ENCODE measurements at places on chromosomes 12 and 14.

DNA sequence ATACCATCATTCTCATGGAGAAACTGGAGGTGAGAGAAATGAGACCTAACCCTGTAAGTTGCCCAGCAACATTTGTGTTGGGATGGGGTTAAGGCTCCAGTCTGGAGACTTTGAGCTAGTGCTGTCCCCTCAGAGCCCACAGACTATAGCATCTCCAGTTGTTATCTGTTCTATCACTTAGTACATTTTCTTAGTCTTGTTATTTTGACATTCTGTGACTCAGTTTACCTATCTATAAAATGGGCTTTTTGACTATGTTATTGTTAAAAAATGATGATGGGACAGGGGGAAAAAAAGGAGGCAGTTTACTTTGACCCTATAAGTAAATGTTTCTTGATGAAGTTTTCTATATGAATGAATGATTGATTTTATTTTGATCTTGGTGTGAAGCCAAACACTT lies 45.8 kb upstream of the PTCSC3 start:
- no peak for DNase-seq

- no peak for DNase-seq
These were observed 142.6 kb downstream of the NPAS3 start for GRCh38 chr14:33081259-33081658.

GRCh38 chr12:34398706-34399630 lies 376.7 kb downstream of the ALG10 start:
- peak; percentile 2 for DNase-seq

- no peak for DNase-seq
These were observed 24.4 kb downstream of the OAS2 start for GRCh38 chr12:113002676-113003075.

- no peak for DNase-seq
These were observed 4.5 kb upstream of the HCAR3 start for GRCh38 chr12:122721057-122721545.

DNA sequence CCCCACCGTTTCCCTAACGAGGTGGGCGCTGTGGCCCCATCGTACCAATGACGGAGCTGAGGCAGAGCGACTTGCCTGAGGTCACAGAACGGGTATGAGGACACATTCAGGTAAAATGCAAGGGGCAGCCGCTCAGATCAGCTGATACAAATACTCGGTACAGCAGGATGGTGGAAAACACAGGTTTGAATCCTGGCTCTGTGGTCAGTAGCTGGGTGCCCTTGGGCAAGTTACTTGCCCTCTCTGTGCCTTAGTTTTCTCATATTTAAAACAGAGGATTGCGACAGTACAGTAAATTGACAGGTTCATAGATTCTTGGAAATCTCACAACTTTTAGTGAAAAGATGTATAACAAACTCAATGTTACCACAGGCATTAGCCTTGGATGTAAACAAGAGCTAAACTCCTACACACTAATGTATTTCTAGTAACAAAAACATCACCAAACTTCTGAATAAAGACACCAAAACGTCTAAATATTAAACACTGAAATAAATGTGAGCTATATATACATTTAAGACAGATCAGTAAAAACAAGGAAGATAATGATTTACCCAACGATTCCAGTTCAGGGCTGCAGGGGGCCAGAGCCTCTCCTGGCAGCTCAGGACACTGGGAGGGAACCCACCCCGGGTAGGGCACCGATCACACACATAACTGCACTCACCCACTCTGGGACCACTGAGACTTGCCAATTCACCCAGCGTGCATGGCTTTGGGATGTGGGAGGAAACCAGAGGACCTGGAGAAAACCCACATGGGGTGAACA lies 128.4 kb downstream of the RBM19 start:
- no peak for DNase-seq

DNA sequence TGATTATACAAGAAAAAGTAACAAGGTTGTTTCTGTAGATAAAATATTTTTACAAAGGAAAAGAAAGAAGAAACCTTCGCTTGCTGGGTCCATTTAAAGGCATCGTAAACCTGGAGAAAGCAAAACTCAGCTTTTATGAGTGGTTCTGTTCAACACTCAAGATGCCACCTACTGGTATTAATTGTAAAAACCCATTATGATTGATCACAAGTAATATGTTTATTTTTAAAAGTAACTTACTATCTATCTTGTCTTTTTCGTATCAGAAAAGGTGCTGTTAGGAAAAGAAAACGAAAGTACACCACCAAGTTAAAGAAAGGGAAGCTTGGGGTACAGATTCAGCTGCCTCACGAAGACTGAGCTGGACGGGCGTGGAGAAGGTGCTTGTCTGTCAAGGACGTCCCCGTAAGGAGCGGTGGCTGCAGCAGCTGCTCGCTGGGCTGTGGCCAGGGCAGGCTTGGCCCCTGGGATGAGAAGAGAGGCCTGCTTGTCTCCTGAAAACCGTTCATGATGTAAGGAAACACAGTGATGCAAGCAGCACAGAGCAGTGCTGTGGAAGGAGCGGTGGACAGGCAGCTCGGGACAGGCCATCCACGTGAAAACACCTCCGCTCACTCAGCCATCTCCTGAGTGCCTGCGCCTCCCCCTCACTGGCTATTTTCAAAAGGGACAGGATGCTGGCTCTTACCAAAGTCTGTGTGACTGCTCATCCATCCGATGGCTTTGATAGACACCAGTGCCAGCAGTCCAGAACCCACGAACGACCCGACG lies 25.0 kb downstream of the SLC15A4 start:
- DNase-seq = no peak

DNA sequence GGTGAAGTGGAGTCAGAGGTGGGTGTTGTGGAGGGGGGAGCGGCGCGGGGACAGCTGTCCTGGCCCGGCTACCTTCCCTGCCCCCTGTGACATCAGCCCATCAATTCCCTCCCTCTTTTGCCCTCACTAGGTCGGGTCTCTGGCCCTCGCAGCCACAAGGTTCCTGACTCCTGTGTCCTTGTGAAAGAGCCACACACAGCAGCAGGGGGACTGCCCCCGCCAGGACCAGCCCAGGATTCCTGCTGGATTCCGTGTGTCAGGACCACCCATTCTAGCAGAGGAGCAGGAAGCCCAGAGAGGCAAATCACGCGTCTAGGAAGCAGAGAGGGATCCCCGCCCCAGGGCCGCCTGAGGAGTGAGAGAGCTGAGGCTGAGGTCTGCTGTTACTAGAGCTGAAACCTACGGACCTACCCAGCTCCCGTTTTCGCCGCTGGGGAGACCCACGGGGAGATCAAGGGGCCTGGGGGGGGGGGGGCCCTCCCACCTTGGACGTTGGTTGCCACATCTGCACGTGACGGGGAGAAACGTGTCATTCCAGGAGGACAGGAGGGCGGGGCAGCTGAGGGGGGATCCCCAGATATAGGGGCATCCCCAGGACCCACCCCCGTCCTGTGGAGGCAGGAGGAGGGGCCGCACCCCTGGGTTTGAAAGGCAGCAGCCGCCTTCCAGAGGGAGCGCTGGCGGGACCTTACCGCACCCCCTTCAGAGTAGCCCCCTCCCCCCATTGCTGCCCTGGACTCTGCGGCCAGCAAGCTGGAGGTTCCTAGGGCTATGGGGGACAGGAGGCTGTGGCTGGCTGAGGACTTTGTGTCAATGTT lies 12.5 kb upstream of the INF2 start:
- DNase-seq = peak; percentile 49

DNA sequence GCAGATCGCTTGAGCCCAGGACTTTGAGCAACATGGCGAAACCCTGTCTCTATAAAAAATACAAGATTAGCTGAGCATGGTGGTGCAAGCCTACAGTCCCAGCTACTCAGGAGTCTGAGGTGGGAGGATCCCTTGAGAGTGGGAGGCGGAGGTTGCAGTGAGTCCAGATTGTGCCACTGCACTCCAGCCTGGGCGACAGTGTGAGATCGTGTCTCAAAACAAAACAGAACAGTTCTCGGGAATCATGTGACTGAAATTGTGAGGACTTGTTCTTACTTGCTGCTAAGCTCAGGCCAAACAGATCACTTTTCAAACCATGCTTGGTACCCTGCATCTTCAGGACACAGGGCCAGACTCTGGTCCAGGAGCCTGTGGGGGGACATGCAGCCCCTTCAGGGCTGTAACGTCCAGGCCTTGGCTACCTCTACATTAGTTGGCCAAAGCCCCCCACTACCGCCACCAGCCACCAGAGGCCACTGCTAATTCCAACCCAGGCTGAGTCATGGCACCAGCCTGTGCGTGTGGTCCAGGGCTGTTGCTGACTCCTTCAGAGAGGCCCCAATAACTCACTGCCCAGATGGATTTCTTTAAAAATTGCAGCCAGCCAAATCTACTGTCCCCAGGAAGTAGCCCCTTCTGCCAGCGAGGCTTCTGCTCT lies 33.4 kb upstream of the SYNDIG1L start:
- peak; percentile 77 for DNase-seq

DNA sequence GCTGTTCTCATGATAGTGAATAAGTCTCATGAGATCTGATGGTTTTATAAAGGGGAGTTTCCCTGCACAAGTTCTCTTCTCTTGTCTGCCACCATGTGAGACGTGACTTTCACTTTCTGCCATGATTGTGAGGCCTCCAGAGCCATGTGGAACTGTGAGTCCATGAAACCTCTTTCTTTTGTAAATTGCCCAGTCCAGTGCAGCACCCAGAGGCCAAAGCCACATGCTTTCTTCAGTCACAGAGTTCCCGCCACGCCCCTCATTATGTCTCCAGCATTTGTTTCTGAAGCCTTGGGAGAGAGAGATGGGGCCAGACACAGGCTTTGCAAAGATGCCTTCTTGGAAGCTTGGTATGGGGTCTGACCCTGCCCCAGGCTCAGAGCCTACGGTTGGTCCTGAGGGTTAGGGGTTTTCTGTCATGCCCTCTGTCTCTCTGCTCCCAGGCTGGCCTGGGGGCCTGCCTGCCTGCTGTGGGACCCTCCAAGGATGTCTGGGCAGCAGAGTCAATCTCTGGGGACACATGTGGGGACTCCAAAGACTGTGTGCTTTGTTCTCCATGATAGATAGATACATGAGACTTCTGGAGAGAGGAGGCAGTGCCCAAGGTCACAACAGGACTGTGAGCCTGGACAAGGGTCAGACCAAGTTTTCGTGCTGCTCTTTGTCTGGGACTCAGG lies 114.1 kb upstream of the PRMT8 start:
- DNase-seq = no peak

- DNase-seq = no peak
These were observed 37.4 kb downstream of the SLC6A12 start for GRCh38 chr12:176321-177181.

DNA sequence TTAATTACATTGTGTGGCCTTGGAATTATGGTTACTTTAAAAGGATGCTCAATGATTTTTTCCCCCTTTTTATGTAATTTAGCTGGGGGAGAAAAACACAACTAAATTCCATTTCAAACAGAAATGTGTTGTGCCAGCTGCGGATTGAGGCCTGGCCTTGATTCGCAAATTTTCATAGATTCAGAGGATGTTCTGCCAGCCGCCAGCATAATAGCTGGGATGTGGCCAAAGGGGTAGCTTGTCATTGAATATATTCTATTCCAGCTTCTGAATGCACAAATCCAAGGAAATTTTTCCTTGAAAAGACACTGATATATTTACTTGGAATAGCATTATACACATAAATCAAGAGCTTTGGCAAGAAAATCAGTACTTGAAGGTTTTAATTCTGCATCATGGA lies 43.7 kb downstream of the TRHDE start:
- no peak for DNase-seq

GRCh38 chr12:6752921-6753771 lies at the start of gene MLF2:
Gene MLF2, minus strand, starts transcription at chr12:6753141. Its CDS starts 807 bp downstream, at chr12:6752334.
- DNase-seq = peak; percentile 99

DNA sequence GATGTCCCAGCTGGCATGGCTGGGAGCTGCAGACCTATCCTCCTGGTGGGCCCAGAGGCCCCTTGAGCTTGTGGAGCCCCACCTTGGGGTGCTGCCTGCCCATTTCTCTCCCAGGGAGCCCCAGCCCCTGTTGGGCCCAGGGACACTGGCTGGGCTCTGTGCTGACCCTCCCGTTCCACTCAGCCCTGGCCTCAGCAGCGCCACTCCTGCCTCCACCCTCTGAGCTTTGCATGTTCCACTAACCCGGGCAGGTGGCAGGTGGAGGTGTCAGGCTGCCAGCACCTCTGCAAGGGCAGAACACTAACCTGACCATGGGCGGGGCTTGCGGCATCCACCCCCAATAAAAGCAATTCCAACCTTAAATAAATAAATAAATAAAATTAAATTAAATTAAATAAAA lies 299.2 kb downstream of the LRIG3 start:
- DNase-seq = no peak

DNA sequence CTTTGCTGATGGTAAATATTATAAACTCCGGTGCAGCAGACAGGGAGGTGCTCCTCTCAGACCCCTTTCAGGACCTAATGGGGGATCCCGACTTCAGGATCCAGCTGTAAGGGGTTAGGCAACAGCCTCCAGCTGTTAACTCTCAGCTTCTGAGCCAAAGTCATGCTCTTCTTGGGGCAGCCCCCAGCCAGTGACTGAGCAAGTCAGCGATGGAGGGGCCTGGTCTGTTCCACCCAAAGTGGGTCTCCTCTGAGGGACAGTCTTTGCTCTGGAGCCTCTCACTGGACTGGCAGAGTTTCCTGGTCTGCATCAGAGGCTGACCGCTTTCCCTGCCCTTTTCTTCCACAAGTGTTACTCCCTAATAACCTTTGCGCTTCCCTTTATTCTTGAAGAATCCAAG lies 184.2 kb upstream of the DIO3 start:
- DNase-seq = no peak

- no peak for DNase-seq
These were observed 28.7 kb upstream of the CD9 start for GRCh38 chr12:6171409-6172015.

DNA sequence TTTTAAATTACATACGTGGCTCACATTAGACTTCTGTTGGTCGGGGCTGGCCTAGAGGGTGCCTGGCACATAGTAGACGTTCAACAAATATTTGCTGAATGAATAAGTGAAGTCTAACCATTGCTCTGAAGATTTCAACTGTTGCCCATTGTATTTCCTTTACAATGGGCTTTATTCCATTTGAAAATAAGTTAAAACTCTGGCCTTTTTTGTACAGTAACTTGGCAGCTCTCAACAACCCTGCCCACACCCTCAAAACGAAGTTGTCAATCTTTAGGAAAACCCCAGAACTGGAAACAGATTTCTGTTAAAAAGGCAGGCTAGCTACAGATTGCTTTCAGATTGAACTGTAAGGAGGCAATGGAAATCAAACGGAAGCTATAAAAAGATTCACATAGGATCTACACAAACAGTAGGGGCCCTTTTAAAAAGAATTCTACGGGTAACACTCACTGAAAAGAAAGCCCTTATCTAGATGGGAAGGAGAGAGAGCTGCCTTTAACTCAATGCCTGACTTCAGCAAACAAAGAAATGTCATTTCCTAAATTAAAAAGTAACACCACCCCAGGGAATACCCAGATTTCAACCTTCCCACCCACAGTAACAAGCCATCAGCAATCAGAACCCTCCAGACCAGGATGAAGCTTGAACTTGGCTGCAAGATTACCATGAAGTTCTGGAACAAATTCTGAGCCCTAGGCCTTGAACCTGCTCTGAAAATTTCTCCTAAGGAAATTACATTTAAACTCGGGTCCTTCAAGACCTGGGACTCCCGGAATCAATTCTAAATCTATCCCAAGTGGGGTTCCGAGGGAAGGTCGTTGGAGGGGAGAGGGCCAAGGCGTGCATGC lies 1.4 kb downstream of the WSB2 start:
- DNase-seq = no peak

- DNase-seq = peak; percentile 88
These were observed 37.5 kb downstream of the CCNK start for GRCh38 chr14:99518441-99519346.
